ENCODE measurements at places on chromosomes 7 and 10.

DNA sequence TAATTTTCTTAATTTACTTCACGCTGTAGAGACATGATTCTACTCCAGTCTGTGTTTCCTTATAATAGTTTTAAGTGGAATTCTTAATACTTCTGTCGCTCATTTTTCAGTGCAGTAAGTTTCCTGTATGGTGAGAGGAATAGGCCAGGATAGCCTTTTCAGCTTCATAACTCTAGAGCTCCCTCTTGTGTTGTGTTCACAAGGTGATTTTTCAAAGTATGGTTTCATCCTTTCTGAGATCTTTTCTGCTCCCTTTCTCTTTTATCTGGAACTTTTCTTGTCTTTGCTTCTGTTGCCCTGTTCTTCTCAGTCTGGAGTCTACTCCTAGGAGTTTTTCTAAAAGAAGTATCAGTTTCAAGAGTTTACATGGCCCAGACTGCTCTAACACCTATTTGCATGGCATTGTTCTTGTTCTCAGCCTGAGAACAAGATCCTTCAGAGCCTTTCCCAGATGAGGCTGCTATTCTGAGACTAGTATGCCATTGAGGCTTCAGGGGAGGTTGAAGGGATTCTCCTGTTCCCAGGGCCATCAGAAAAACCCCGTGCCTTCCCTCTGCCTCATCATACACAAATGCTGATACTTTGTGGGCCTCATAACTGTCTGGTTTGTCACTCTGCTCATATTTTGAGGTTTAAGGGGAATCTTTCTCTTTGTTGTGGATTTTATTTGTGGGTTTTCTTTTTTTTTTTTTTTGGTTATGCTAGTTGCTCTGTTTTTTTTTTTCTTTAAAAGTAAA, 21.8 kb downstream of the NET1 start:
- DNase-seq, result no peak

- DNase-seq, result no peak
These were observed 29.0 kb upstream of the ZNF273 start for GRCh38 chr7:64874114-64874513.

- no peak for DNase-seq
These were observed 310.2 kb upstream of the LRRN3 start for GRCh38 chr7:110780712-110781111.

DNA sequence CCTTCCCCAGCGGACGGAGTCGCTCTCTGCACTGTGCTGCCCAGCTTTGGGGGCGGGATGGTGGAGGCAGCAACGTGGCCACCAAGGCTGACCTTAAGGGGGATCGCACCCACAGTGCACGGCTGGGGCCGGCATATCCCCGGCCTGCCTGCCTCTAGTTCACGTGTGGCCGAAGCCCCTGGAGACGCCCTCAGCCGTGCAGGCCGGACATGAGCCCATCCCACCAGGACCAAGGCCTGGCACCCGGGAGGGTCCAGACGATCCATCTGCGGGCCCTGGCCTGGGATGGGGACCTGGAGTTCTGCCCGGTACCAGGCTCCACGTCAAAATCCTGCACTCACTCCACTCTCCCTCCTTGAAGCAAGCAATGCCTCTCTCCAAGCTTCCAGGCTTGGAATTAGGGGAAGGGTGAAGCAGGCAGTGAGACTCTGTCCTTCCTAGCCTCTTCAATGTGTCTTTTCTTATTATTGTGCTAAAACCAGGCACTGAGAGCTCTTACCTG, 520.8 kb downstream of the REEP3 start:
- DNase-seq, result no peak

DNA sequence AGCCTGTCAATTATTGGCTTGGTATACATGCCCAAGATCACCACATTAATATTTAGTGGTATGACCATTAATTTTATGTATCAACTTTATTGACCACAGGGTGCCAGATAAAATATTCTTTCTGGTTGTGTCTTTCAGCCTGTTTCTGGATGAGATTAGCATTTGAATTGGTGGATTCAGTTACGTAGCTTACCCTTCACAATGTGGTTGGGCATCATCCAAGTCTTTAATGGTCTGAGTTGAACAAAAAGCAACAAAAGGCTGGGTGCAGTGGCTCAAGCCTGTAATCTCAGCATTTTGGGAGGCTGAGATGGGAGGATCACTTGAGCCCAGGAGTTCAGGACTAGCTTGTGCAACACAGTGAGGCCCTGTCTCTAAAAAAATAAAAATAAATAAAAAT, 702.2 kb upstream of the LRRTM3 start:
- no peak for DNase-seq

- peak; percentile 65 for DNase-seq
These were observed 22.1 kb downstream of the GNA12 start for GRCh38 chr7:2821842-2822507.

DNA sequence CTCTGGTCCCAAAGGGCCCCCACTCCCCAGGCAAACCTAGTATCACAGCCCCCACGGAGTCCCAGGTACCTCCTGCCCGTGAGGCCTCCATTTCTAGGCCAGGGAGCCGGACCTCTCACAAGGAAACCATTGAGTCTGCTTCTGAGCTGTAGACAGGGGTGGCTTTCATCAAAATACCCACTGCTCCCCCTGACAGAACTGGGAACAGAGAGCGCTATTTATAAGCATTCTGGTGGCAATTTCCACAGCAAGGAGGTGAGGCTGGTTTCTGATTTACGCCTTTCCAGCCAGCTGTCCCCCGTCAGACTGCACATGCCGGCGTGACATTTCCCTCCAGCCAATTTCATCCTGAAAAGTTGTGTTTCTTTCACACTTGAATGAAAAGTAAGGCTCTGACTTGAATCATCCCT, 407.5 kb upstream of the PRKCQ start:
- no peak for DNase-seq
